Activated T-helper 2 cell treated with anti-CD3 and anti-CD28 coated beads, Interferon-gamma antibody, Interleukin-2, Interleukin-4, amounts not matched to agents 10 μg/mL and 5 μg/mL and 100 μg/mL, durations not matched to agents 14 hours and 24 hours and 36 hours (primary cell): ENCODE measurements at places on chromosomes 11 and 22.

DNA sequence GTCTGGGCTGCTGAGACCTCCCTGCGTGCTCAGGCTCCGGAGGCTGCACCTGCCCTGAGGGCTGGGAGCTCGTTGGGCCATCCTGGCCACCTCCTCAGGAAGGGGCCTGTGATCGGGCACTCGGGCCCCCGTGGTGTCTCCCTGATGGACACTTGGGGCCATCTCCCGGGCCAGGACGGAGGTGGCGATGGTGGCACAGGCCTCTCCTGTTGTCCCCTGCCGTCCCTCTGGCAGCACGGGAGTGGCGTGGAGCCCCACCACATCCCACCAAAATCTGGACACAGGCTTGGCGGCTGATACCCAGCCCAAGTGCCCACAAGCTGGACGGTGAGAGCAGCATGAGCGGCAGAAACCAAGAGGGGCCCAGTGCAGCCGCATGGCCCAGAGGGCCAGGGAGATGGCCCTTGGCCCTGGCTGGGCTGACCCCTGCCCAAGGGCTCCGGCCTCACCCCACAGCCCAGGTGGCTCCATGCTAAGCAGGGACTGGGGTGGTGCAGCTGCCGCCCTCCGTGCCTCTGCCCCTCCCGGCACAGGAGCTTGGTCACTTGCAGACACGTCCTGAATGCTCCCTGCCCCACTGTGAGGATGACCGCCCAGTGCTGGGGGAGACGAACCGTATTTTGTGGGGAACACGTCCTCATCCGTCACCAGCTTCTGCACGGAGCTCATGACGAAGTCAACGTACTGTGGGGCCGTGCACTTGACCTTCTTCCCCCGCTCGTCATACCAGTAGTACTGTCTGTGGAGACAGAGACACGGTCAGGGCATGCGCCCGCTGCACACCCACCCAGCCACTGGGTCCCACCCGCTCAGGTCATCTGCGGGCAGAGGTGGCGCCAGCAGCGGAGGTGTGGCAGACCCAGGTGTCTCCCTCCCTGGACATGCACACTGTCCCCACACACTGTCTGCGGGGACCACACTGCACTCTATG, 15.6 kb downstream of the MOB2 start:
- DNase-seq, result no peak
- H3K4me1 ChIP-seq, result no peaks in the 10 kb centered on the region
- H3K27me3 ChIP-seq, result no peaks in the 10 kb centered on the region
- H3K36me3 ChIP-seq, result no peaks in the 10 kb centered on the region
- H3K4me3 ChIP-seq, result no peak overlapping the region

DNA sequence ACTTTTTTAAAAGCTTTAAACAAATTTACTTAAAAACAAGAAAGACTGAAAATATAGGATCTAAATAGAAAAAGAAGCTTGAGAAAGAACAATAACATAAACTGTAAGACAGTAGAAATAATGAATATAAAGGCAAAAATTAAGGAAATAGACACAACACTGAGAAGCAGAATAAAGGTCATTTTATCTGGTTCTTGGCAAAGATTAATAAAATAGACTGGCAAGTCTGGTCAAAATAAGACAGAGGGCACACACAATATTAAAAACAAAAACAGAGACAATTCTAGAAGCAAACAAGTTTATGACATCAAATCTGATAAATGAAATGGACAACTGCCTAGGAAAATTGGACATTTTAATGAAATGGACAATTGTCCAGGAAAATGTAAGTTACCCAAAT, 105.8 kb downstream of the ATG16L2 start:
- no peaks in the 10 kb centered on the region for H3K4me1 ChIP-seq
- H3K4me3 ChIP-seq, result no peak overlapping the region
- no peak for DNase-seq

GRCh38 chr11:124041254-124041653, at the start of gene OR10G7:
TSS of gene OR10G7 (minus strand) at chr11:124041325. CDS start at chr11:124039001, 2,324 bp downstream.
- H3K27ac ChIP-seq, result no peak within 1 kb of the TSS
- no peak within 1 kb of the TSS for H3K4me3 ChIP-seq
- no peaks in the 10 kb centered on the region for H3K4me1 ChIP-seq
- no peaks in the 10 kb centered on the region for H3K27me3 ChIP-seq
- no peak for DNase-seq
- H3K36me3 ChIP-seq, result no peaks in the 10 kb centered on the region

- H3K36me3 ChIP-seq, result no peaks in the 10 kb centered on the region
- H3K27me3 ChIP-seq, result no peaks in the 10 kb centered on the region
- no peak for DNase-seq
- H3K27ac ChIP-seq, result no peak overlapping the region
Observed at GRCh38 chr11:90669094-90669493, 446.2 kb upstream of the CHORDC1 start.

- no peaks in the 10 kb centered on the region for H3K27me3 ChIP-seq
- H3K4me1 ChIP-seq, result peaks cover 29% of the 10 kb centered on the region
- no peak overlapping the region for H3K27ac ChIP-seq
- DNase-seq, result no peak
- no peaks in the 10 kb centered on the region for H3K36me3 ChIP-seq
- no peak overlapping the region for H3K4me3 ChIP-seq
Observed at GRCh38 chr11:121365304-121365703, 72.7 kb downstream of the SC5D start.
